Natural killer cell (primary cell): ENCODE measurements at places on chromosomes 11 and 22. TPM values are rescaled to one million over a fixed set of nuclear protein-coding genes. Genes with fewer than 3 reads are reported as not detected.
A peak's percentile ranks its signal among the peaks of the same experiment; 100 is the strongest.

The ASRGL1 gene
- total RNA-seq, result 3.4 TPM

The CEP126 gene
- total RNA-seq, result 15.7 TPM

The ZP1 gene
- 0.35 TPM for total RNA-seq

The MMP10 gene
- total RNA-seq, result not detected

DNA sequence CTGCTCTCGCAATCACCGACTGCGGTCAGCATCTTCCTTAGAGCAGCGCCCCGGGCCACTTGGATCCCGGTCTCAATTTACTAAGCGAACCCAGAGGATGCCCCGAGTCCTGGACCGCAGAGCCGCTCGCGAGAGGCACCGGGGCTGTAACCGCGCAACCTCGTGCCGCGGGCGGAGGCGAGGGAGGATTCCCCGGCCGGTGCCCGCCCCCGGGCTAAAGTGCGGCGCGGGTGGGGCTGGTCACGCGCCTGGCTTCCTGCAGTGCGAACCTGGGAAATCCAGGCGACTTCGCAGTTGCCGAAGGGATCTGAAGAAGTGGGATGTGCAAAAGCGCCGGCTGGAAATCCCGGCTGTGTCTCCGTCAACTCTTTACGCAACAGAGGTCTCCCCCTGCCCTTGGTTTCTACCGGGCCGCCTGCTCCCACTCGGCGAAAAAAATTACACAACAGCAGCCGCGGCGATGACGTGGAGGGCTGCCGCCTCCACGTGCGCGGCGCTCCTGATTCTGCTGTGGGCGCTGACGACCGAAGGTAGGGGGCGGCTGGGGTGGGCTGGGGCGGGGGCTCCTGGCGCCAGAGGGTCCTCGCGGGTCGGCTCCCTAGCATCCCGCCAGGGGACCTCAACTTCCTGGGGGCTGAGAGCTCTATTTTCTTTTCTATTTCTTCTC lies at the start of gene NCR3LG1:
NCR3LG1 (plus strand) TSS at position 291 of the 667 bp plus-strand sequence; CDS start at position 461, 170 bp downstream.
- peaks cover 20% of the 10 kb centered on the region for H3K4me1 ChIP-seq
- peak within 1 kb of the TSS; percentile 41 for H3K4me3 ChIP-seq

DNA sequence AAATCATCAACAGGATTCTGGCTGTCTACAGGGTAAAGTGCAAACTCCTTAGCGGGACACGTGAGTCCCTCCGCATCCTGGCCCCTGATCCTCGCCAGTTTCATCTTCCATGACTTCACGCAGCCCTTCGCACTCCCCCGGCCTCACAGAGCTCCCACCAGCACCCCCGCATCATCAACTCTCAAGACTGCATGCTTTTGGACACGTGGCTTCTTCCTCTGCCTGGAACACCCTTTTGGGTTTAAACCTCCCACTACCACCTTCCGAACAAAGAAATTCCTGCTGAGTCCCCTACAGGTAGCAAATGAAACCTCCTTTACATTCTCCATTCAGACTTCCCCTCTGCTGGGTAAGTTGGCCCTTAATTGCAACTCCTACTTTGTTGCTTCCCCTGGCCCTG lies 12.6 kb upstream of the EIF3M start:
- no peaks in the 10 kb centered on the region for H3K36me3 ChIP-seq
- no peaks in the 10 kb centered on the region for H3K27me3 ChIP-seq
- DNase-seq, result no peak
- H3K27ac ChIP-seq, result no peak overlapping the region

DNA sequence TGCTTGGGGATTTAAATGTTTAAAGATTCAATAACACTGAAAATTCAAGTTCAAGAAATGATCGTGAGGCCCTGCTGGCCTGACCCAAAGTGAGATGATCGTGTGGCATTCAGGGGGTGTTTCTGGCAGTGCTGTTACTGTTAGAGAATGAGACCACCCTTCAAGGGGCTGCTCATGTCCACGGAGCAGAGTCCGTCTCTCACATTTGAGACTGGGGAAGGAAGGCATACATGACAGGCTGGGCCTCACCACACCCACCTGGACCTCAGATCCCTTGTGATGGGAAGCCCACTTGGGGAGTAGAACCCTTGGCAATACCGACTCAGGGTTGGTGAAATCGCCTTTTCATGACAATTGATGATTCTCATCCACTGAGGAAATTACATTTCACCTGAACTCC lies 16.1 kb upstream of the NRIP3 start:
- H3K4me3 ChIP-seq, result no peak overlapping the region
- no peak overlapping the region for H3K27ac ChIP-seq
- no peaks in the 10 kb centered on the region for H3K27me3 ChIP-seq

GRCh38 chr22:50274311-50274710 lies 4.1 kb upstream of the MAPK11 start:
- DNase-seq, result peak; percentile 75
- H3K36me3 ChIP-seq, result no peaks in the 10 kb centered on the region
- H3K27ac ChIP-seq, result no peak overlapping the region
- H3K4me1 ChIP-seq, result peaks cover 26% of the 10 kb centered on the region
- peaks cover 6% of the 10 kb centered on the region for H3K27me3 ChIP-seq
